D721Med (cell line): ENCODE measurements at places on chromosomes 4 and X.

- no peak for DNase-seq
Observed at GRCh38 chr4:114595207-114595606, 3.4 kb upstream of the UGT8 start.

DNA sequence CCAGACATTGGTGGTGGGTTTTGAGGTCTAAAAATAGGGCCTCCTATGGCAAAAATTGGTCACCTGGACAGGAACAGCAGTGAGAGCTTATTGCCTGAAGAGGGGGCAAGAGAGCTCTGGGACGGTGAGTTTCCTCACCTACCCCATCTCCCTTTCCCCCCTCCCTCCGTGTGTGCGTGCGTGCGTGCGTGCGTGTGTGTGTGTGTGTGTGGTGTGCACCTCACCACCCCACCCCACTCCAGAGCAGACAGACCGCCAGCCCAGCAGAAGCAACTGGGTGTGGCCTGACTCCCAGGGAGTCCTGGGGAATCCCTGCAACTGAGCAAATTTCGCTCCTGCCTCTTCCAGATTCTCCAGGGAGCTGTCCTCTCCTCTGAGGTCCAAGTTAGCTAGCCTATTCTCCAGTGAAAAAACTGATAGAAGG lies 44.7 kb downstream of the PRPS1 start:
- DNase-seq: no peak

DNA sequence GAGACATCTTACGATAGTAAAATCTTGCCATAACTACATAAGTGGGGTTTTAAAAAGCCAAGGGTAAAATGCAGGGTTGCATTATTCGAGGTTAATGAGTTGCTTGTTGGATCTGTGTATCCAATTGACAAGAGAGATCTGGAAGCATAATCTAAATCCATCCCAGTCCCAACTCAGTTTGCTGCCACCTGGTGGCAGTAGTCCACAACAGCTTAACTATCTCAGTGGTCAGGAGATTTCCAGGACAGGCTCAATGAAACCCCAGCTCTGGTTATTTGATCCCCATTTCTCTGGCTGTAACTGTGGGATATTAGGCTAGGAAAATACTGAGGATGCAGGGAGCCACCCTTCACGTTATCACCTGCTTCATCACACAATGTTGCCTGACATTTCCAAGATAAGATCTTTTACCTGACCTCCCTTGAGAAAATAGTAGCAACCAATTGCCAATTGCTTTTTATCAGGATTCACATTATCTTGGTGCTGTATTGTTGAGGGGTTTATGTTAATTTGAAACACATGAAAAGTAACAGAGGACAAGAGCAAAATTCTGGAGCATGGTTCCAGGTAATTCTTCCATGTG lies 88.2 kb upstream of the TNIP3 start:
- DNase-seq: peak; percentile 35

DNA sequence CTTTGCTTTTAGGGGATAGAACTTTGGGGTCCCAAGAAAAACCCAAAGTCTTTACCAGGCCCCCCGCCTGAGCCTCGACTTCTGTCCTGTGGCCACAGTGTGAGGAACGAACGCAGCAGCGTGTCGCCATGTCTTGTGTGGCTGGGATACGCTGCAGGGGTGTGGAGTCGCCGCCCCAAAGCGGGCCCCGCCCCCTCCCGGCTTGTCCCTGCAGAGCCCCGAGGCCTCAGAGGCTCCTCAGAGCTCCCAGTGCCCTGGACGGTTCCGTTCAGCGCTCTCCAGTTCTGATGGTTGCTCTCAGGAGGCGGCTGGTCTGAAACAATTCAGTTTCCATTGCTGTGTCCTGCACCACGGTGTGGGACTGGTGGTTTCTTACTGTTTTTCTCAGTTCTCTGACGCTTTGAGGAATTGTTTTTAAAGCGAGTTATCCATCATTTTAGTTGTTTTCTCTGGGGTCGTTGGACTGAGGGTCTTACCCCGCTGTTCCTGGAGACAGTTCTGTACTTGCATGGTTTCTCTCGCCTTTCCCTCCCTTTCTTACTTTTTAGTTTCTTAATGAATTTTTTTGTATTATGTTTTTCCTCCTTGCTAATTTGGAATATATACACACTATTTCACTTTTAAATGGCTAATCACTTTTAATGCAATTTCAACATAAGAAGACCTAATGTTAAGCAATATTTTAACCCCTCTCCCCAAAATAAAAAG lies 1.6 kb upstream of the IDUA start:
- DNase-seq: peak; percentile 80

DNA sequence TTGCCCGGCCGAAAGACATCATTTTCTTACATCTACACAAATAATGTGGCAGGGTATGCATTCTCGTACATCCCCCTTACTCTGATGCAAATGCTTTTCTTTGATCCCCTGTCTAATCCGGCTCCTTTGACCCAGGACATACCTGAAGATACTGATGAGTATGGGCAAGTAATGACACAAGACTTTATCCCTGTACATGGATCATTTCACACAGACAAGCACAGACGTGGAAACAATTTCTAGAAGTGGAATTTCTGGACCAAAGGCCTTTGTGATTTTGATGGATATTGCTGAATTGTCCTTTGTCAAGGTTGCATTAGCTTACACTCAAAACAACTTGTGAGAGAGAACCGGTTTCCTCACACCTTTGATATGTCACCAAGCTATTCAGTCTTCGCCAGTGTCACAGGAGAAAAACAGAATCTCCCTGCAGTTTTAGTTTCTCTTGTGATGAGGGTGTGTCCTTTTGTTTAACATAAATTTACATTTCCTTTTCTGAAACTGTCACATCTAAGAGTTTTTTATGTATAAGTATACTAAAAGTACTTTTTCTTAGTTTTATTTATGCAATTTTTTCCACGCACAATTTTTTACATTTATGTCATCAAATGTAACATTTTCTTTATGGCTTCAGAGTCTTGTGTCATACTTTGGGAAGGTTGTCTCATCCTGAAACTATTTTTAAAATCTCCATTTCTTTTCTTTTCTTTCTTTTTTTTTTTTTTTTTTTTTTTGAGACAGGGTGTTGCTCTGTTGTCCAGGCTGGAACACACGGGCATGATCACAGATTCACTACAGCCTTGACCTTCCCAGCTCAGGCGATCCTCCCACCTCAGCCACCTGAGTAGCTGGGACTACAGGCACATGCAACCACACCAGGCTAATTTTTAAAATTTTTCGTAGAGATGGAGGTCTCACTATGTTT lies 25.2 kb downstream of the RWDD4 start:
- DNase-seq: no peak

DNA sequence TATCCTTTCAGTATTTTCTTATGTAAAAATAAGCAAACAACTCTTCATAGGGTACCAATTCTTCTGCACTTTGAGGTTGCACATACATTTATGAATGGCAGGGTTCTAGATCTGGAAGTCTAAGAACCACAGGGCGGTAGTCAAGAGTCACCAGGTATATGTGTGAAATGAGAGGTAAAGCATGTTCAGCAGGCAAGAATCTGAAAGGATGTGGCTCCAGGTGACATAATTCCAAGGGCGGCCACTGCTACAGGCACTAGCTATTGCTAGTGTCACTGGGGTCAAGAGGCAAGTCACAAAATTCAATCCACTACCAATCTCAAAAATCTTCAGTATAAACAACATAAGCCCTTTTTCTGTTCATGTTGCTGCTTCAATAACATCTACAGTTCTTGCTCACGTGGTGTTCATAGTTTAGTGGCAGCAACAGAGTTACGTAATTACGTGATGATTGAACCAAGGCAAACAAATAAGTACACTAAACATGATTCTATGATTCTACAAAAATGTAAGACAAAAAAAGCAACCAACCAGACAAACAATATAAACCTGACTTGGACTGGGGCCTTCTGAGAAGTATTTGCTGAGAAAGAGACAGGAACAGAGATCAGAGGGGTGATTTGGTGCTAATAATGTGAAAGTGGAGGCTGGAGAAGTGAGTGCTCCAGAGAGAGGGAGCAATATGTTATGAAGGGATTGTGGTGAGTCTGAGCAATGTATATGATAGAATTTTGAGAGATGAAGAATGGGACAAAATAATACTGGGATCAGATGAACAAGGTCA lies 101.7 kb downstream of the NAA11 start:
- DNase-seq: no peak

GRCh38 chr4:155377276-155377675 lies 511 bp upstream of the MAP9 start:
- DNase-seq: no peak

DNA sequence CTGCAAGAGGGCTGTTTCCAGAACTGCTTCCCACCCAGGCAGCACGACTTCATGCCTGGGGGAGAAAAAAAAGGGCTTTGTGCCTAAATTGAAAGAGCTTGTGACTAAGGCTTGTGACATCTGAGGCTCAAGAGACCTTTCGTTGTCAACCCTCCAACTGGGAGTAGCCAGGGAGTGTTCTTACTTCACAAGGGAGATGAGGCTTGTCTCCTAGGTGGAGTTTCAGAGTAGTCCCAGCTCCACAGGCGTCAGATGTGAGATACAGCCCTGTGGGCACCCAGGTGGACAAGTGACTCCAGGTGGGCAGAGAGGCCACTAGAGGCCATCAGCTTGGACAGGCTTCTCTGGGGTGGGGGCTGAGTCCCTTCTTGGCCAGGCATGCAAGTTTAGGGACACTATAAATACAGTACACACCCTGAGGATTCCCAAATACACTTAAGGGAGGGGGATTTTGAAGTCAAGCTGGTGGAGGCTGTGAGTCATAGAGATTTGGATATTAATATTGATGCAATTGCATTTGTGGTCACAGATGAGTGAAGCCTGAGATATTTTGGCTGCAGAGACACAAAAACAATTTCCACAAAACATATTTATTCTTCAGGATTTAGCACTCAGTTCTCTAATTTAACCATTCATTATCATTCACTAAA lies 40.1 kb upstream of the SETD7 start:
- DNase-seq: no peak

DNA sequence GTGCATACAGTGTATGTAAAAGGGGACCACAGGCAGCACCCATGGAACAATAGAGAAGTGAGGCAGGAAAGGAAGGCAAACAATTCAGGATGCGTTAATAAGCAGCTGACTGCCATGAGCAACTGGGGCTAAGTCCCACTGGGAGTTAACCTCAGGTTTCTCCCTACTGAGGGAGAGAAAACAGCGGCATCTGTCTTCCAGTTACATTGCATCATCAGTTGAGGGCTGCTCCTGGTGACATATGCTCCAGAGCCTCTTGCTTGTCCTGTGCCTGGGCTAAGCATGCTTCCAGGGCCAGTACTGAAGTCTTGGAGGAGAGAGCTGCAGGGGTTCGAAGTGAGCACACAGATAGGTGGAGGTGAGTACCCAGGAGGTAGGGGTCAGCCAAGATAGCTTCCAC lies 24.3 kb downstream of the RAI2 start:
- DNase-seq: no peak

DNA sequence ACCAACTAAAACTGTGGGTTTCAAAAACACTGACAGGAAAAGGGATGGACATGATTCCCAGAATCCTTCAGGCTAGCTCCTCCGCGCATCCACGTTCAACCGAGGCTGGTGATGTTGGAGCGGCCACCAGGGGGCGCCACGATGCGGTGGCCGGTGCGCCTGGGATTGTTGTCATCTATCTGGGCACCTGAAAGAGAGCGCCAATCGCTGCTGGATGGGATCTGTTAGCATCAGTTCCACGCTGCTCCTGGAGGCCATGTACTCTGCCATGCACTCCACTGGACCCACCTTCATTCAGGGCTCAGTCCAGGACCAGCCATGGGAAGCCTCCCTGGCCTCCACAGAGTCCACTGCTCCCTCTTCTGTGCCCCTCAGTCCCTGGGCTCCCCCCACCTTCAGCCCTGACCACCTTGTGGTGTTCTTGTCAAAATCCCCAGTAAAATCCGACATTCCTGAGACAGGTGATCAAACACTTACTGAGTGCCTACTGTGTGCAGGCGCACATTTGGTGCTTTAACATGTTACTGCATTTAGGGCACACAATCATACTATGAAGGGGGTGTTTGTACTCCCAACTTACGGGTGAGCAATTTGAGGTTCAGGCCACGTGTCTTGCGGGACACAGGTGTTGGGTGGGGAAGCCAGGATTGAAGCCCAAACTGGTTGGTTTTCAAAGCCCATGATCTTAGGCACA lies 71.1 kb downstream of the CRMP1 start:
- no peak for DNase-seq

DNA sequence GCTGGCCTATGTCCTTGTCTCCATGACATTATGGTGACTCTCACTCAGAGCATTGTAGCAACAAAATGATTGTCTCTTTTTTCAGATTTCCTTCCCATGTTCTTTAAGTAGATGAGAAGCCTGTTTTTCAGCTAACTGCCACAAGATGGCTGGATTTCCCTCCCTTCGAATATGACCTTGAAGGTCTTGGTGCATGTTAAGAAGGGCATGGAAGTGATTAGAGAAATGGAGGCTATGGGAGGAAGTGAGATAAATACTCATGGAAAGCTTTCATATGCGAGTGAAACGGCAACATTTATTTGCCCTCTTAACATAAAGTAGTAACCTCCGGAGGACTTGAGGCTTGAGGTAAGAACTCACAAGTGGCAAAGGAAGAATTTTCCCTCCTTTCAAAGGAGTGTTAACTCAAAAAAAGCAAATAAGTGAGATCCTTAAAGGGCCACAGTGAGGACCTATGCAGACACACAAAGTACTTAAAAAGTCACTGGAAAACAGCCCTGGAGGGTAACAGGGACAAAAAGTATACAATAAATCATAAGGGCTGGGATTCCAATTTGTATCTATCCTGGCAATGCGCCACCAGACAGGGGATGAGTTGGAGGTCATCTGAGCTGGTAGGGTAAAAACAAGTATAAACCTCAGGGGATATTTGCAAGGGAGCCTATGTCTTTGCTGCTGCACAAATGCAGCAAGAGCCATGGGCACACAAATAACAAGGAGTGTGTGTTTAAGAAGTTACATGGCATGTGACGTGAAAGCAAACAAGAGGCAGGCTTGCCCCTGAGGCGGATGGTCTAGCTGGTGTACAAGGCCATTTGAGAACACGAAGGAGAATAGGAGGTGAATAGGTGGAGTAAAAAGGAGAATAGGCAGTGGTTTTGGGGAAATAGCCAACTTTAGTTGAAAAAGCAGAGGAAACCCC lies 96.2 kb downstream of the CPE start:
- DNase-seq: no peak

- no peak for DNase-seq
Observed at GRCh38 chrX:15391850-15392249, 7.6 kb upstream of the VEGFD start.

- no peak for DNase-seq
Observed at GRCh38 chr4:38868059-38868960, 704 bp downstream of the FAM114A1 start.

GRCh38 chr4:1488357-1488756 lies 82.1 kb upstream of the NKX1-1 start:
- no peak for DNase-seq

DNA sequence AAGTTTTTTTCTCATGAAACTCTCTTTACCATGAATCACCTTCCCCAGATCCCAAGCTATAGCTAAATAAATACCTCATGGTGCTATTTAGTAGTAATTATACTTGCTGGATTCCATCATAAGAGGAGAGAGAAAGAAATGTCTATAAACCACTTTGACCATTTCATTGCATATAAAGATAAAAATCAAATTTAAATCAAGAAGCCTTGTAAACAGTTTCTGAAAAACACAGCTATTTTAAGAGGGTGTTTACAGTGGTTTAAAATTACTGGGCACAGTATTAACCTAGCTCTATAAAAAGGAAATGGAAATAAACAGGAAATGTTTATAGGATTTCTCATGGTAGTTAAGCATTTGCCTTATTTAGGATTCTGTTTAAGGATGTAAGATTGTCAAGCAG lies 637.9 kb downstream of the ADGRL3 start:
- DNase-seq: no peak

- no peak for DNase-seq
Observed at GRCh38 chr4:18369561-18369960, 348.0 kb upstream of the LCORL start.

GRCh38 chr4:48205107-48205506 lies 64.5 kb downstream of the TEC start:
- DNase-seq: no peak
